Right atrium auricular region (tissue), 2 donors: ENCODE measurements at places on chromosomes 2 and 18. TPM values are rescaled to one million over a fixed set of nuclear protein-coding genes. Genes with fewer than 3 reads are reported as not detected.

Gene APCDD1
- total RNA-seq, result 73.2 TPM

Gene MAP3K19
- total RNA-seq, result not detected

Gene ACVR1C
- total RNA-seq, result 1.1 TPM

DNA sequence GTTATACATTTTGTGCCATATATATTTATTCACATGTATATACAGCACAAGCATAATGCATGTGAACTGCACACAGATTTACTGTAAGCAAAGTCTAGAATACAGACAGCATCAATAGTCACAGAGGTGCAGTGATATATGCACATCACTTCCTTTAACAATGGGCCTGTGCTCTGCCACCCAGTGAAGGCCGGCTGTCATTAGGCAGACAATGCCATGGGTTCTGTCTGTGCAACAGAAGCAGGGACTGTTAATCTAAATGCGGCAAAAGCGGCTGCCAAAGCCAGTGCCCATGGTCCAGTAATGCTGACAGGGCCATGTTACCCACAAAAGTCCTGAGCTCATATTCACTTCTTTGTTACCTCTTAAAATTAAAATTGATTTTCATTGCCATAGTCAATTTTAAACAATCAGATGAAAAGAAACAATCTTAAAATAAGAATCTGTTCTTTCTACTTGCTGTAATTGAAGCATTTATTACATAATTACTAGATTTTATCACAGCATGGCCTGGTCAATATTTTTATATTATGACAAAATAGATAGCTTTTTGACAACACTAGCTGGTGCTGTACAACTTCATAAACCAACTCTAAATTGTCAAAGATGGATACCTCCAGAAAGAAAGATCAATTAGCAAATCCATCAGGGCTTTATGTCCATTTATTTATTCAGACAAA is 232.0 kb downstream of the STK39 start:
- no peak for DNase-seq

Gene PLGLB2
- 0.26 TPM for total RNA-seq

GRCh38 chr18:25842665-25843064 is 247.7 kb downstream of the SS18 start:
- no peak for DNase-seq

Gene ALLC
- not detected for total RNA-seq

DNA sequence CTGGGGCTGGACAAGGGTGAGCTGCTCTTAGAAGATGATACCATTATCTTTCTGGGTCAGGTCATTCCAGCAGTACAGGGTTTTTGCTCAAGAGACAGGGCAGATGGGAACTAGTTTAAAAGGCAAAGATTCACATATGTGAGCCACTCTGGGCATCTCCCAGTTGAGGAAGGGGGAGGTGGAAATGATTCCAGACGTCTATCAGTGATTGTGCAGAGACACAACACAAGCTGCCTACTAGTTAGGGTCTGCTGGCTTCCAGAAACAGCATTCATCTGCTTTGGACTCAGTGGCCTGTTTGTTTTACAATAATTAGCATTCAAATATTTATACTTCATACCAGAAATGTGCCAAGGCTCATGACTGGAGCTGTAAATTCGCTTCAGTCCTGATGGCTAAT is 32.3 kb downstream of the ST6GAL2 start:
- no peak for DNase-seq

Gene SNORC
- total RNA-seq, result 0.30 TPM

- DNase-seq, result no peak
Measured at GRCh38 chr18:31490833-31491232, 7.1 kb upstream of the DSG2 start.

GRCh38 chr2:72973566-72974435 is 56.5 kb downstream of the EMX1 start:
- no peak for DNase-seq

Gene CHRNG
- not detected for total RNA-seq

DNA sequence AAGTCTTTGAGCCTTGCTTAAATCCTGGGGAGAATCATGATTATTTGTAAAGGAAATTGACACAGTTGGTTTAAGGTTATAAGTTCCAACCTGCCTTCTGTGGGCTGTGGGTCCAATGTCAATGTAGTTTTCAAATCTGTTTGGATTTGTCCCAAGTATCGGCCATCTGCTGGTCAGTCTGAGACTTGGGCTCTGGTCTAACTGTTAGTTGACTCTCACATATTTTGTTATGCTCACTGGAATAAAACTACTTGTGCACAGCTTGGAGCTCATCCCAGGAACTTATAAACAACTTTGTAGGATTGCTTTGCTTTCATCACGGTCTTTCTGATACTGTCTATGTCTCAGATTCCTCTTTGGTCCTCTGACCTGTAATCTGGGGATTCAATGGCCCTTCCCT is 1026.2 kb upstream of the ZEB2 start:
- no peak for DNase-seq

- no peak for DNase-seq
Measured at GRCh38 chr2:148533004-148533403, 111.5 kb upstream of the EPC2 start.

DNA sequence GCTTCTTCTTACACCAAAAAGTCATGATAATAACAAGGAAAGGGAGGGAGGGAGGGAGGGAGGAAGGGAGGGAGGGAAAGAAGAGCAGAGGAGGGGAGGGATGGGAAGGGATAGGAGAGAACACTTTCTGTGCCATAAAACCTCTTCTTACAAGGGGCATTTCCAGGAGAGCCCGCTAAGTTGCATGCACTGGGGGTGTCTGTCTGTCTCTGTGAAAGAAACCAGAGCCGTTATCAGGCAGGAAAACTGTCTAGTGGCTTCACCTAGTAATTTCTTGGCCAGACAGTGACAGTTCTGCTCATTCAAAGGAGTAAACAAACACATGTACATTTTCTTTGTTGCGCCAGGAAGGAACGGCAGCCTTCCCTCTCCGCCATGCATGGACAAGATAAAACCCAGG is 45.8 kb downstream of the AQP12A start:
- no peak for DNase-seq

DNA sequence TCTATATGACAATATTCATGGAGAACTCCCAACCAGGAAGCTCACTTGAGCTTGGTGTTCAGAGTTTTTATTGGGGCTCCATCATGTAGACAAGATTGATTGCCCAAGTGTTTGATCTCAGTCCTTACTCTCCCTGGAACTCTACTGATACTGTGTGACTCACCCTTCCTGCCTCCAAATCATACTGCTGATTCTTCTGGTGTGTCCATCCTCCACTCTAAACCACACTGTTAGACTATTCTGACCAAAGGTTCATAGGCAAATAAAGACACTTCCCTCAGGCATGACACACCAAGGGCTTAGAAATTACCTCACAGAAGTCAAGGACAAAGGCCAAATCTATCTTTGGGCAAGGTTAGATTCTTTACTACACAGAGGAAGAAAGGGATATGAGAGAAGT is 107.9 kb upstream of the CDH20 start:
- DNase-seq, result no peak

DNA sequence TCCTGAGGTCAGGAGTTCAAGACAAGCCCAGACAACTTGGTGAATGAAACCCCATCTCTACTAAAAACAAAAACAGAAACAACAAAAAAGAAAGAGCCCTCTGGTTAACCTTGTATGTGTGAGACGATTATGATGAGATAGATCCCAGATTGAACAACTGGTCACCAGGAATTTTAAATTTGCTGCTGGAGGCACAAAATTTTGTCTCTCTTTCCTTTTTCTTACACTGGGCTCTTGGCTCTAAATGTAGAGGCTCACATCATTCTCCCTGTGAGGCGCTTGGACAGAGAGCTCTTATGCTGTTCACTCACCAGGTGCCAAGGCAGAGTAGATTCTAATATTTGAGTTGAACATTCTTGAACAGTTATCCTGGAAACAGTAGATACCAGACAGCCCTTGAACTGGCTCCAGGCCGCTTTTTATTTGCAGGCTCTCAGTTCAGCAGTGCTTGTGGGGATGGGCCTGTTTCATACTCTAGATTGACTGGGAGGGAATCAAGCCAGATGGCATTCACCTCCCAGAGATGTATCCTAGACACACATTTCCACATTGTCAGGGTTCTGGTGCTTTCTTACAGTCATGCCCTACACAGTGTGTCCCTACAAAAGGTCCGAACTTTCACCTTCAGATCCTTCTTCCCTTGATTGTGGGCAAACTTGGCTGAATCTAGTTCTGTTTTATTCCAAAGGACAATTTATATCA is 1159.6 kb downstream of the RPIA start:
- no peak for DNase-seq

Gene DNAH7
- total RNA-seq, result 0.16 TPM

DNA sequence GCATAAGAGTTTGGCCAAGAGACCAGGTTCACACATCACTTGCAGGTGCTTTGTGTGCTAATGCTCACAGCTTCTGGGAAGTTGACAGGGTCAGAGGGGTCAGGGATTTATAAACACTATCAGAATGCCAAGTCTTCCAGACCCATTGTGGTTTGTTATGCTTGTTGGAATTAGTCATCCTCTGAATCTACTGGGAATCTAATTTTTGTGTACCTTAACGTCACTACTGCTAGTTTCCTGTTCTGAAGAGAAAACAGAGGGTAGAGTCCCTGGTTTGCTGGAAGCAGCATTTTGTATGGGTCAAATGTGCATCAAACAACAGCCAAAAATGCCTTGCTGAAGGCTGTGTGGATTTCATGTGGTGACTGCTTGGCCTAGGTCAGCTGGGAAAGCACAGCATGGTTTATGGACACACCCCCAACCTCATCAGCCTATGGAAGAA is 33.3 kb downstream of the ANTXR1 start:
- DNase-seq, result no peak

Gene CD8B2
- total RNA-seq, result not detected

DNA sequence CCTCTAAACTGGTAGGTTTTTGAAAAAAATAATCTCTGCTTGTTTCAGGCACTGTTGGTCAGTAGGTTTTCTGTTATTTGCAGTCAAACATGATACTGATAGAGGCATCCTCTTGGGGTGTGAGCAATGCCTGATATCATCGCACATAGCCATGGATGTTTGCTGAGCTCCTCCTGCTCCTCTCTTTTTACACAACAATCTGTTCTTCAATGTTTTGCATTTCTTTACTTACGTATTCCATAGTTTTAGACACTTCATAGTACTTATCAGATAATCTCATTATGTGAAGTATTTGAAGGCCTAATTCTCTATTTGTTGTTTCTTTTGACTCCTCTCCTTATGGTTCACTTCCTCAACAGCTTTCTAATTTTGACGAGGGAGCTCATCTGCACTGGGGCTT is 23.0 kb upstream of the HS6ST1 start:
- no peak for DNase-seq

DNA sequence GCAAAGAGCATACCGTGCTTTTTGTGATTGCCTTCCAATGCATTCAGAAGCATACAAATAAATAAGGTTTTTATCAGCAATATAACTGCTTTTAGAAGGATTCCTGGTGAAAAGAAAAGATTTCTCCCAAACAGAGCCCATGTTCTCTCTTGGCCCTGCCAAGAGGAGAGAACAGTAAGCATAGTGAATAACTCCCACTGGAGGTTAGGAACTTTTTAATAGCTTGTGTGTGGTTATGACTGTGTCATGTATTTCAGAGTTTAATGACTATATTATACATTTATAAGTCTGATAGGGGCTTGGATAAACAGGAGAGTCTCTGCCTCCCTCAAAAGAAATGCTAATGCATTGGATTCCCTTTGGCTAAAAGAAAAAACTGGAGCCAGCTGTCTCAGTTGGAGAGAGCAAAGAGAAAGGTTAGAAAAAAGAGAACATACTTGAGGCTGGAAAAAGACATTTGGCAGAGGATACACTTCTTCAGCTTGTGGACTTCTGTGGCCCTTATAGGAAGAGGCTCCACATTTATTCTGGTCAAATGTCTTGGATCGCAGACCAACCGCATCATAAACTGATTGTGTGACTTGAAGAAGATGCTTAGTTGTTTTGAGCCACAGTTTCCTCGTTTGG is 63.0 kb upstream of the SPRED2 start:
- DNase-seq, result no peak

Gene CBLN2
- total RNA-seq, result 2.7 TPM

- no peak for DNase-seq
Measured at GRCh38 chr2:205474741-205475415, 207.4 kb upstream of the NRP2 start.

Gene CLEC4F
- total RNA-seq, result 0.16 TPM

- DNase-seq, result no peak
Measured at GRCh38 chr2:13201924-13202323, 485.2 kb downstream of the TRIB2 start.

DNA sequence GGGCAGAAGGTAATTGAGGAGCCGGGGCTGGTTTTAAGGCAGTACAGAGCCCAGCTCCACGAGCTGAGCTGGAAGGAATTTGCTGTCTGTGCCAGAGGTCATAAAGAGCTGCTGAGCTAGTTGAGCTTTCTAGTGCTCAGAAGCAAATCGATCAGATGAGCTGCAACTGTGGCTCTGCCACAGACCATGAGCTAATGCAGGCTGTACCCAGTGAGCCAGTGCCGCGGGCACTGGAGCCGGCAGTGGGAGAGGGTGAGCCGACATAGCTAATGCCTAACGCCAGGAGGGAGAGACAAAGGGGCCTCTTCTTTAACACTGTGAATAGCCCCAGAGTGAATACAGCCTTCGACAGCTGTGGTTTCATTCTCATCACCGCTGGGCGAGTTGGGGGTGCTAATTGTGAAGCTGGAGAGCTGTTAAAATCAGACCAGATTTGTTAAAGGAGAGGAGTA is 410.1 kb upstream of the TCF4 start:
- DNase-seq, result no peak

DNA sequence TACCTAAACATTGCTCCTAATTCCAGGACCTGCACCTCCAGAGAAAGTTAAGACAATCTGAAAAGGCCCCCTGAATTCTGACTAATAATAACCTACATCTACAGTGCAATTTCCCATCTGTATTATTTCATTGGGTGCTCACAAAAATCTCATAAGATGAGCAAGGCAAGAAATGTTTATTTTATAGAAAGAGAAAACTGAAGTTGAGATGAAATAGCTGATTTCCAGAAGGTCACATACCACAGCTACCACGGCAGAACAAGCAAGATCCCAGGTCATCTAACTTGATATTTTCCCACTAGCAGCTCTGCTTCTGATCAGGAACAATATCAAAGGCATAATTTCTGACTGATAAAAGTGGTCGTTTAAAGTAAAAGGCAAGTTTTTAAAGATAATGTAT is 105.8 kb upstream of the COL5A2 start:
- DNase-seq, result no peak

Gene ACTG2
- total RNA-seq, result 3.7 TPM

Gene UPP2
- not detected for total RNA-seq

Gene SEH1L
- total RNA-seq, result 7.7 TPM

DNA sequence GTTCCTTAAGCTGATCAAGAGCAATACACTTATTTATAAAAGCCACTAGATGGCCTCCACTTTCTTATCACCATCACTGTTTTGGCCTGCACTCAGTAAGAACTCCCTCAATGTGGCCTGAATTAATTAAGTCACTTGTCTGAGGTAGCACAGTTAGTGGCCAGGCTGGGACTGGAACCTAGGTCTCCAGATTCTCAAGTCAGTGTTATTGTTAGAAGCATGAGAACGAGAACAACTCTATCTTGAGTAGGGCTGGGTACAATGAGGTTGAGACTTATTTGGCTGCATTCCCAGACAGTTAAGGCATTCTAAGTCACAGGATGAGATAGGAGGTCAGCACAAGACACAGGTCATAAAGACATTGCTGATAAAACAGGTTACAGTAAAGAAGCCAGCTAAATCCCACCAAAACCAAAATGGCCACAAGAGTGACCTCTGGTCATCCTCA is 115.8 kb downstream of the SS18 start:
- DNase-seq, result no peak
